Foreskin fibroblast (primary cell): ENCODE measurements at places on chromosomes 7 and 10.

DNA sequence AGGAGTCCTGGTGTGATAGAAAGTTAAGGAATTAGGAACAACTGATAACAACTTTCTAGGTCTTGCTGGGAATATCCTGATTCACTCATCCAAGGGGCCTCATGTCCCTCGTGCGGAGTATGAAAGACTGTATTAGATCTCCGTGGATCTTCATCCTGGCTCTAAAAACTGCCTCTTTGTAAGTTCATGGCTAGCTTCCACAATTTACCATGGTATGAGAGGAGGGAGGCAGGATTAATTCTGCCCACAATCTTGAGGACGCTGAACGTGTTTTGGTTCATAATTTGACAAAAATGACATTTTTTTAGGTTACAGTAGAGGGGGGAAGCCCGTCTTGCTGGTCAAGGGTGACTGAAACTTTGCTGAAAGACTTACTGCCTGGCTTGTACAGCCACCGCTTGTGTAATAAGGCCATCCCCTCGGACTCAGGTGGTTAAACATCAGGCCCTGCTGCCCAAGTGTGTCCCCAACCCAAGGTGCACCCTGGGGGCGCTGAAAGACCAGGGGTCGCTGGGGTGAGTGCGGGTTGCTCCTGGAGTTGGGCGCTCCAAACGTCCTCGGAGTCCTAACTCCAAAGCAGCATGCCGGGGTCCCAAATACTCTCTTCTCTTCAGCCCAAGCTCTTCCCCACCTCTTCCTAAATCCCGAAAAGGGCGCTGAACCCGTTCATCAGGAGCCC, 733 bp downstream of the HIBADH start:
- DNase-seq = peak; percentile 46

DNA sequence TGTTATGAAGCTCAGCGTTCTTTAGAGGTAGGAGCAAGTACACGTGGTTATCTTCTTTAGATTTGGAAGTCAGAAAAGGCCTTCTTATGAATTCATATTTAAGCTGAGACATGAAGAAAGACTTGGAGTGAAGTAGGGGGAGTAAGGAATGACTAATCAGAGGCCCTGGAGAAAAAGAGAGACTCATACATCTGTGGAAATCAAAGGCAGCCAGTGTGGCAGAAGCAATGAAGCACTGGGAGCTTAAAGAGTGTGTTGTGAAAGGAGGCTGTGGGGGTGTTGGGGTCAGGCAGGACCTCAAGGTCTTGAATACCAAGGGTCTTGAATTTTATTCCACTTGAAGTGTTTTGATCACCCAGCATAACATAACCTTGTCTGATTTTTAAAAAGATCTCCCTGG, 35.7 kb upstream of the FGL2 start:
- DNase-seq = no peak

DNA sequence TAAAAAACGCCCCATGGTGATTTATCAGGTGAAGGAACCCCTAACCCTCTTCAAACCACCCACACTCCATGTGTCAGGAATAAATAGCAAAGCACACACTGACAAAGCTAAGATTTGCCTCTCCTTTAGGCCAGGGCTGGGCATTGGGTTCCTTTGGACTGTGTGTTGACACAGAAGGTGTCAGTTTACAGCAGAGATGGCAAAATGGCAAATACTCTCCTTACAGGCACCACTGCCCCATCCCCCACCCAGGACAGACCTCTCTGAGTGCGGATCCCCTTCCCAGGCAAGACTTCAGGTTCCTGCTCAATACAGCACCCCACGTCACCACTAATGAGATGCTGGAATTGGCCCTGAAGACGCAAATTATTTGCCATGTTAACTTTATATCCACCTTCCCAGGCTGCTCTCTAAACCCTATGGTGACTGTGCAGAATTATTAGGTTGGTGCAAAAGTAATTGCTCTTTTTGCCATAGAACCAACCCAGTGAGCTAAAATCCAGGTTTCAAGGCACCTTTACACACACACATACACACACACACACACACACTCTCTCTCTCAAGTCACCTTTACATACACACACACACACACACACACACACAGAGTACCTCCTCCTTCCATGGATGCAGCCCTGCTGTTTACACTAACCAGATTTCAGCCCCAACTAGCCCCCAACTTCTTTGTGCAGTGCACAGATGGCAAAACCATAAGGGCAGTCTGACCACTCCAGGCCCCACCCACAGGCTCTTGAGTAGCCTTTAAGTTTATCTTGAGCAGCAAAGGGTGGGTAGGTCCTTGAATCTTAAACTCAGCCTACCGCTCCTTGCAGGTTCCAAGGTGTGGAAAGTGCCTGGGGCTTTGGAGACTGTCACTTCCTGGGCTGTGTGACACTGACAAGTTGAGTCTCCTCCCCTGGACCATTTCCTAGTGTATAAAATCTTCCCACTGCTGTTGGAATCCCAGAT, 4.0 kb upstream of the ZCCHC24 start:
- no peak for DNase-seq

GRCh38 chr10:77251297-77252013, 386.2 kb downstream of the KCNMA1 start:
- DNase-seq = peak; percentile 73

- DNase-seq = no peak
Observed at GRCh38 chr10:44948642-44949041, 11.0 kb upstream of the RASSF4 start.

DNA sequence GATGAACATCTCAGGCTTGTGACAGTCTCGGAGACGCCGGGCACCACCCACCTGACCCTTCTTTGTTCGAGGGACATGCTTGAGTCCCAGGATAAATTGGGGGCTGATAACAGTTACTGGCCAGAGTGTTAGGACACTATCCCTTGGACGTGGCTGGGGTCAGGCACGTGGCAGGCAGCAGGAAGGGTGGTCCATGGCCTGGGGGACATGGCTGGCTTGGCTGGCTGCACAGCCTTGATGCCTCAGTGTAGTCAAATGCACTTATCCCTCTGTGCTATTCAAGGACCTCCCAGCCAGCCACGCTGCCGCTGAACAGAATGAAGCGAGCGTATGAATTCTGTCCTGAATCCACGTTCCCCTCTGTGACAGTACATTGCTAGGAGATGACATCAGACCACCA, 662.0 kb upstream of the FOXK1 start:
- no peak for DNase-seq

DNA sequence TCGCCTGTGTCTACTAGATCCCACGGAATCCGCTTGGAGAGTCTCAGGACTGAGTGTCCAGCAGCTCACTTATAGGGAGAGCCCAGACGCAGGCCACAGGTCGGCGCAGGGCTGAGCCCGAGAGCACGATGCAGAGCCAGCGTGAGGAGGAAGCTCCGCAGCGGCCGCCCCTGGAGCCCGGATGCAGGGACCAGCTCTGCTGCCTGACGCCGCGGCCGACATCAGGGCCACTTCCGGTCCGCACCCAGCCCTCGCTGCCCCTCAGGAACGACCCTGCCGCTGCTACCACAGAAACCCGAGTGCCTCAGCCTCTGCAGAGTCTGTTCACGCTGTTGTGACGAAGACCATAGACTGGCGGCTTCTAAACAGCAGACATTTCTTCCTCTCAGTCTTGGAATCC, 275.8 kb upstream of the PPP2R2D start:
- DNase-seq = no peak

DNA sequence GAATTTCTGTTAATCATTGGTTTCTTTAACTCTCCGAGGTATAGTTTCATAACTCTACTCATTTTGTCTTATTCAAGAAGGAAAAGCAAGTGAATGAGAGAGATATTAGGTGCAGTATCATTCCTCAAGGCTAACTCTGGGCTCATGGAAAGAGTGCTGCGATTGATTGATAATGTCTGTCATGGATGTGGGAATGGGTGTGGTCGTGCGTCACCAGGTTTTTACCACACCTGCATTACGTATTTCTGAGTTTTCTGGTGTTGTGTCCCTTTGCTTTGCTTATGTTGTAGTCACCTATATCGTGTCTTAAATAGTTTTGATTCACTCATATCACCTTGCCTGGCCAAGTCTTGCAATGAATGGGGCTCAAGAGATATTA, 44.9 kb upstream of the ZNF438 start:
- no peak for DNase-seq

DNA sequence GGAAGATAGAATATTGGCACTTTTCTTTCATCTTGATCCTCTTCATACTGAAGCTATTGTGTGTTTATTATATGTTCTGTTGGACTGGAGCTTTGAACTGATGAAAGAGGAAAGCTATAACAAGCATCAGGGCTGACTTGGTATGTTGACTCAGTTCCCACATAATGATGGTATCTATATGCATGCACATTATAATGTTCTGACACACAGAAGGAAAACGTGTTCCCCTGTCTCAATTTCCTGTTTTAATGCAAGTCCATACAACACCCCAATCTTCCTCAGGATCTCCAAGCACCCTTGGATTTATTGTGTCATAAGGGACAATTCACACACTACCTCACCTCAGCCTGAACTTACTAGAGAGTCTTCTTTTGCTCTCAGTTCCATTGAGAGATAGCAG, 8.3 kb upstream of the WASL start:
- DNase-seq = no peak

GRCh38 chr7:140639366-140640053, 1.1 kb downstream of the DENND2A start:
- DNase-seq = peak; percentile 74

- peak; percentile 89 for DNase-seq
Observed at GRCh38 chr10:110076559-110077318, 69.0 kb downstream of the ADD3 start.

DNA sequence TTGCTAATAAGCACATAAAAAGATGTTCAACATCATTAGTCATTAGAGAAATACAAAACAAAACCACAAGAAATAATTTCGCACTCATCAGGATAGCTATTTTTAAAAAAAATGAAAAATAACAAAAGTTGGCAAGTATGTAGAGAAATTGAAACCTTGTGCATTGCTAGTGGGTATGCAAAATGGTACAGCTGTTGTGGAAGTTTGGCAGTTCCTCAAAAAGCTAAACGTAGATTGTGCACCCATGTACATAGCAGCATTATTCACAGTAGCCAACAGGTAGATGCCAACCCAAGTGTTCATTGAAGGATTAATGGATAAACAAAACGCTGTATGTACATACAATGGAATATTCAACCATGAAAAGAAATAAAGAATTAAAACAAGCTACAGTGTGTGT, 35.3 kb upstream of the STARD3NL start:
- no peak for DNase-seq

- DNase-seq = no peak
Observed at GRCh38 chr7:137829337-137829992, 17.3 kb downstream of the DGKI start.

GRCh38 chr7:50156163-50156562, 63.1 kb upstream of the ZPBP start:
- DNase-seq = no peak

DNA sequence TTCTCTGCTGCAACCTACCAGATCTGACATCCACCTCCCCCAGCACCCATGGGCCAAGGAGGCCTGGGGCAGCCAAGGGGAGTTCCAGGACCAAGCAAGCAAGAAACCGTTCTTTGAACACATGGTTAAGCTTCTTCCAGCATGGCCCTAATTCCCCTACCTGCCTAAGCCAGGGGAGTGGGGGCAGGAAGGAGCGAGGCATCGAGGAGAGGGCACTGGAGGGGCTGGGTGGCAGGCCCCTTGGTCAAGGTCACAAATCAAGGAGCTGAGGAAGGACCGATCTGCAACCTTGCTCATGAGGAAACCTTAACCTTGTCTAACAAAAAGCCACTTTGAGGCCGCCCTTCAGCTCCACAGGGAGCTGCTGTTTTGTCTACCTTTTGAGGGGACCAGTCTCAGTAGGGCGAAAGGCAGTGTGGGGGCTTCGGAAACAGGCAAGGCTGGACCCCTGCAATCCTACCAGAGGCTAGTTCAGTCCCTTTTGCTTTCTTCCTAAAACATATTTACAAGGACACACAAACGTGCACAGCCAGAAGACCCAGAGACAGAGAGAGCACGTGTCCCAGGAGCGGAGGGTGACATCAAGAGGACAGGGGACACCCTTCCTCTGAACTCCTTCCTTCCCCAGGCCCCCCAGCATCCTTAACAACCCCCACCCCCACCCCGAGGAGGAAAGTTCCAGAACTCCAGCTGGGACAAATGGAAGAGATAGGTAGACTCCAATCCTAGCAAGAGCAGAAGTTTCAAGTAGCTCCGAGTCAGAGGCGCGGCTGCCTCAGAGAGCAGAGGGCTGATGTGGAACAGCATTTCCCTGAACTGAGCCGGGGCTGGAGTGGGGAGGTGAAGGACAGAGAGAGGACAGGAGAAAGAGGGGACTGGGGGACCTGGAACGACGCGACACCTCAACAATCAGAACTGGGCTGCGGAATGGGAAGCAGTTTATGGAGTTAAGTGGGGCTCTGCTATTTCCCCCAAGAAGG, 28.2 kb downstream of the SPOCK2 start:
- no peak for DNase-seq

DNA sequence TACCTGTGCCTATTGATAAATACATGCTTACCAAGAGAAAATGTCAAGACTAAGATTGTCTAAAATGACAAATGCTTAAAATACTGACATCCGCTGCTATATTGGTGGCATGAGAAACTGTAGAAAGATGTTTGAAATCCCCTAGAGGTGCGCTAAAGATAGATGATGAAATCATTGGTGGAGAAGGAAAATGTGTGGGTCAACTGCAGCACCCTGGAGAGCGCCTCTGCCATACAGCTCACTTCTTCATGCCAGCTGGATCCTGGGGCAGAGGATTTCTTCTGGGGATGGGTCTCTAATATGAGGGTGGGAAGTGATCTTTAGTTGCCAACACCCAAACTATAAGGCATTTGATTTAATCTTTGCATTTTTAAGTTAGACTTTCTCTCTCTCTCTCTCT, 680.4 kb upstream of the POM121L12 start:
- DNase-seq = no peak

DNA sequence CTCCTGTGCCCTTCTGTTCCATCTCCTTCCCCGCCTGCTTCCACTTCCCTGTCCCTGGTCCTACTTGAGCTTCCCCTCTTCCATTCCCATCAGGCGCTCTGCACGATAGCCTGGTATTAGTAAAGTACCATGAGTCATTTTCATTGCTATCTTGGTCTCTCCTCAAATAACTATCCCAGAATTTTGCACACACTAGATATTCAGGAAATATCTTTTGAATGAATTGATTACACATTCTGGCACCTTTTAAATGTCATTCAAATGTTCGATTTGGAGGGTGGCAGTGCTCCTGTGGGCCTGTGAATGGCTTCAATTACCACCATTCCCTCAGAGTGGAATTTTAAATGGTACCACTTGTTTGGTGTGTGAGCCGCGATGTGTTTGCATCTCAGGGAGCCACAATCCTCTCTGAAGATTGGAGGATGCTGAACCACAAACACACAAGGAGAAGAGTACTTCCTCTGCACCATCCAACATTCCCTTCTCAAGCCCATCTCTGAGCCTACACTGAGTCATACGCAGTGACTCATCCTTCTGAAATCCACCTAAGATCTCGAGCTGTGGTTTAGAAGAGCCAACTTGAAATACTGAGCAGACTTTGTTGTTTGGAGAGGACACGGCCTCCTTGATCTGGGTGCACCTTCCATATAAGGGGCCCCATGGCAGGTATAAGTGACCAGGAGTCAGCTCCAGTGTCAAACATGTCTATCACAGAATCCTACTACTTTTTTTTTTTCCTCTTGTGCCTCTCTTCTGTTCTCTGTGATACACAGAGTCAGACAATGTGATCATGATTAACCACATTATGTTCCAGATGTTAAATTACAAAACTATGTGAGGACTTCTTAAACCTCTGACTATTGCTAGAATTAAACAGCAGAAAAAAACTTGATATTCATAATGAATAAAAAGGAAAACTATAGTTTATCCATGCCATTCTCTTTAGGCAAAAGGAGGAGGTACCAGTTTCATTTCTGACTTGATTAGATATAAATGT, 81.9 kb downstream of the BMPER start:
- peak; percentile 99 for DNase-seq

- no peak for DNase-seq
Observed at GRCh38 chr10:78921895-78922294, 146.9 kb upstream of the ZMIZ1 start.
